ENCODE measurements at places on chromosomes 3 and 15. TPM values are rescaled to one million over a fixed set of nuclear protein-coding genes. Genes with fewer than 3 reads are reported as not detected.

DNA sequence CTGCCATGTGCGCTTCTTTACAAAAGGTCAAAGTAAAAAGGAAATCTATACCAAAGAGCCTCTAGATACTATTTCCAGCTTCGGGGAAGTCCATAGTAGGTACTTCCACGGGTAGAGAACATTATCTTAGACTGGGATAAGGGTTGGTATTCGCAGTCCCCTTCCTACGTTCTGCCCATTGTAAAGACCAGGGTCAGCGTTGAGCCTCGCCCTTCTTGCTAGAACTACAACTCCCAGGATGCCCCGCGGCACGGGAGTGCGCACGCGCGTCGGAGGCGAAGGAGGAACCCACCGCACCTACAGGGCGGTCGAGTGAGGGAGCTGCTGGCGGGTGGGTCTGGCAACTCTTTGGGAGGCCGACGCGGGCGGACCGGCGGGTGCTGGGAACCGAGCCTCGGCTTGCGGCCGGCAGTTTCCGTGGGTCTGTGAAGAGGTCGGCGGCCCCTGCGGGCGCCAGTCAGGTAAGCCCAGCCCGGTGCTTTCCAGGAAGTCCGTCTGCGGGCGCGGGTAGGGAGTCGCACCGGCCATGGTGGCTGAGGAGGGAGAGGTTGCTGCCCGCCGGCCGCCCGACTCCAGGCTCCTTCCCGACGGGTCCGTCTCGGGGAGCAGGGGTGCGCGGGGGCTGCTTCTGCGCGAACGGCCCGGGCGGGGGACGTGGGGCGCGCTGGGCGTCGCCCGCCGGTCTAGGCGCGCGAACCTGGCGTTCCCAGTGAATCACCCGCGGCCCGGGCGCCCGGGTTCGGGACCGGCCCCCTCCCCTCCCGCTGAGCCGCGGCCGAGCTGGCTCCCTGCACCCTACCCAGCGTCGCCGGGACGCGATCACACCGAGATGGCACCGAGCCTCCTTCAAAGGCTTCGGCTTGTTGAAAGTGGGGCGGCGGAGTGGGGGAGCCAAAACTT, at the start of gene TMOD3:
Gene TMOD3, plus strand, starts transcription at position 278 of the 900 bp plus-strand sequence. CDS start 33,232 bp downstream, outside the sequence.
- DNase-seq: peak; percentile 99

DNA sequence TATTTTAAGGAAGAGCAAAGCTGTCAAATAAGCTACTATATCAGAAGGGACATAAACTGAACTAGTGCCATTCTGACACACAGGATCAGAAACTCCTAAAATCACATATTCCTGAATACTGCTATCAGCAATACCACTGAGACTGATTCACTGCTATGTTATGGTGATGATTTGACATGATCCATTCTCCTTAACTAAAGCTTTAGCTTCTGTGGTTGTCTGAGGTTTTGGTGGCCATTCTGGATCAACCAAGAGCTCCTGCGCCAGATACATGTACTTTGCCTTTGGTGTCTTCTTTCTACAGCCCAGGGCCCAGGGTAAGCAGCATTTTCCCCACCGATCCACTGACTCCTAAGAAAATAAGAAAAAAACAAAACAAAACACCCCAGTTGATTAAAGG, 6.7 kb upstream of the GP5 start:
- DNase-seq: no peak

DNA sequence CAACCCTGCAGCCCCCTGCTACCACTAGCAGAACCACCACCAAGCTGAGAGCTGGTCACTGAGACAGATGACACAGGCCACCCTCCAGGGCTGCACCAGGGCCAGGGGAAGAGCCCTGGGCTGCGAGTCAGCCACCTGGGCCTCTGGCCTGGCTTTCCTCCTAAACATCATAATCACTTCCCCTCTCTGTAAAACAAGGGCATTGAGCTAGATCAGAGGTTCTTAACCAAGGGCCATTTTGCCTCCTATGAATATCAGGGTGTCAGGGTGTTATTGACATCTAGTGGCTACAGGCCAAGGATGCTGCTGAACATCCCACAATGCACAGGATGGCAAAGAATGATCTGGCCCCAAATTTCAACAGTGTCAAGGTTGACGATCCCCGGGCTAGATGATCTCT, 25.2 kb downstream of the TLE3 start:
- no peak for DNase-seq

GRCh38 chr3:66723231-66723630, 222.4 kb upstream of the LRIG1 start:
- no peak for DNase-seq

DNA sequence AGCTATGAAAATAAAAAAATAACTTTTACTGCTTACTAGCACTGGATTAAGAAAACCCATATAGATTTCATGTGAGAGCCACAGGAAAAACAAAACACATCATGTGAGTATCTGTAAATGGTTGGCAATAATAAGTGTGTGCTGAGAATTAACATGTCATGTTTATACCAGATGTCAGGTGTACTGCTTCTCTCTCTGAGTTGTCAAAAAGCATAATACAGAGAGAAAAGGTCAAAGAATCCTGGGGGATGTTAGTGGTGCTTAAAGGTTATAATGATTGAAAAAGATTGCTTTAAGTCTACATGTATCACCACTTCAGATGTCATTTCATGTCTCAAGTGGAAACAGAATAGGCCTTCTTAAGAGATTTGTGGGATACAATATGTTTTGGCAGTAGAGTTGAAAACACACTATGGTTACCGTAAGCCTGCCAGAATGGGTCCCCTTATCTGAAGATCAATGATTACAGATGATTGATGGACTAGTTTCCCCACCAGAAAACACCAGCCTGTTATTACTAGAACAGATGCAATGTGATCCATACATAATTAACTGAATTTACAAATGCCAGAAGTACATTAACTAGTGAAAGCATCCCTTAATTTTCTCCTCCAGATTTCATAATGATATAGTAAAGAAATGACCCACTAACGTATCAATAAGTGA, 204.1 kb downstream of the CNTN3 start:
- no peak for DNase-seq

DNA sequence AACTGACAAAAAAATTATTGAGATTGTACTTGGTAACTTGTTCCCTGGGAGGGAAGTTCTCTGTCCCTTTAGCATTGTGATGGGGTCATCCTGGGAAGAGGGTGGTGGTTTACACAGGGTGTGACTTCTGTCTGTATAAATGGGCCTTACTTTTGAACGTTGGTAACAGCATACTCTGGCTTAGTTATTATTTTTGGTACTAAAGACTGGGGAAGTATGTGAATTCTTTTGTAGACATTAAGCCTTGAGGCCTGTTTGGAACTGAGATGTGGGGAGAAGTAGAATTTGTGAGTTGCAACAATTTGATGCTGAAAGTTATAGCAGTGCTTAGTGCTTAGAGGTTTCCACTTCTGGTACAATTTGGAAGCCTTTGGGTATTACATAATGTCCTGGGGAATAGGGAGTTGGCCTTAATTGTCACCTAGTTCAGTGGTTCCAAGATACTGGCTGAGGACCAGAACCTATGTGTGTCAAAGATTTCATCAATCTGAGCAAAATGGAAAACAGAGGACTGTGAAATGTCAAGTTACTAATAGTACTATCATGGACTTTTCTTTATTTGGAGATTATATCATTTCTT, 15.9 kb downstream of the TLNRD1 start:
- DNase-seq: no peak

DNA sequence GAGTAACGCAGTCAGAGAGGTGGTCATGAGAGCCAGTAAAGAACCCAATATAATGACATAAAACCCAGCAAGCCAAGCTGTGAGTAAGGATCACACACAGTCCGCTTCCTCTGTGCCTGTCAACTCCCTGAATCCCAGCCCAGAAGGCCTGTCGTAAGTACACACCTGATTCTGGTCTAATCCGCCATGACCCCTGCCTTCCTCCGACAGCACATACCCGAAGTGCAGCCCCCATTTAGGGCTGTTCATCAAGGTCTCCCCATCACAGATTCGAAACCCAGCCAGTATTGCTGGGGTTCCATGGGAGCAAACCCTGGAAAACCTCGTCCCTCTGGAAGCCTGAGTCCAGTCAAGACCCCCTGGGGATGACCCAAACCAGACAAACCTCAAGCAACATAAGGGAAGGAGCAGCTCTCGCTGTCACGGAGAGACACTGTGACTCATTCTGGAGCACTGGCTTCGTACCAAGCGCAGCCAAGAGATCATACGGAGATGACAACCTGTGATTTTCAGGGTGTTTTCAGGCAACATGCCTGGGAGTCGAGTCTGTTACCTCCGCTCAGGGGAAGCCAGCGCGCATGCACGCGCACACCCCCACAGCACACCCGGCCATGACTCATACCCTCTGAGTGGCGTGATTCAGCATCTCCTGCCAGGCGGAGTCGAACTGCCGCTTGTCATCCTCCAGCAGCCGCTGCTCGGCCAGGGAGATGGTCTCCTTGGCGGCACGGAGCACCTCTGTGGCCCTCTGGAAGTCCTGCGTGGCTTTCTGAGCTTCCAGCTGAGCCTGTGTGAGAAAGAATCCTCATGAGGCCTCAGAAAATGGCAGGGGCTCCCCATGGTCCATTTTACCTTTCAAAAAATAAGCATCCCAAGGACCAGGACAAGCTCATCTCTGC, 63.0 kb downstream of the SH3BP5 start:
- DNase-seq: peak; percentile 93

DNA sequence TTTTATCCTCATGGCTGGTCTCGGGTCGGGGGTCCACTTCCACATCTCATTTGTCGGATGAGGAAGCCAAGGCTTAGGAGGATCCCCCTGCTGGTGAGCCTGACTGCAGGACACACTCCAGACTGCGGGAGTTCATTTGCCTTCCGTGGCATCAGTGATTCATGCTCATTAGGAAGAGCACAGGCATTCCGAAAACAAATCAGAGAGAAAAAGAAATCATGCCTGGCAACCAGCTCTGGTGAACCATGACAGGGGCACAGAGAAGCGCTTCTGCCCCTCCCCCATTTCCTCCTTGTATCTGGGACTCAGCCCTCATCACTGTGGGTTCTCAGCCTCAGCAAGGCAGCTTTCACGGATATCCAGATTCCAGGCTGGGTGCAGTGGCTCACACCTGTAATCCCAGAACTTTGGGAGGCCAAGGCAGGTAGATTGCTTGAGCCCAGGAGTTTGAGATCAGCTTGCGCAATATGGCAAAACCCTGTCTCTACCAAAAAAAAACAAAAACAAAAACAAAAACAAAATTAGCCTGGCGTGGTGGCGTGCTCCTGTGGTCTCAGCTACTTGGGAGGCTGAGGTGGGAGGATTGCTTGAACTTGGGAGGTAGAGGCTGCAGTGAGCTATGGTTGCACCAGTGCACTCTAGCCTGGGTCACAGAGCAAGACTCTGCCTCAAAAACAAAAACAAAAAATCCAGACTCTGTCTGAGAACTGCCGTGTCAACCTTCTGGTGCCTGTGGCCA, 28.4 kb downstream of the IRAK2 start:
- DNase-seq: no peak

DNA sequence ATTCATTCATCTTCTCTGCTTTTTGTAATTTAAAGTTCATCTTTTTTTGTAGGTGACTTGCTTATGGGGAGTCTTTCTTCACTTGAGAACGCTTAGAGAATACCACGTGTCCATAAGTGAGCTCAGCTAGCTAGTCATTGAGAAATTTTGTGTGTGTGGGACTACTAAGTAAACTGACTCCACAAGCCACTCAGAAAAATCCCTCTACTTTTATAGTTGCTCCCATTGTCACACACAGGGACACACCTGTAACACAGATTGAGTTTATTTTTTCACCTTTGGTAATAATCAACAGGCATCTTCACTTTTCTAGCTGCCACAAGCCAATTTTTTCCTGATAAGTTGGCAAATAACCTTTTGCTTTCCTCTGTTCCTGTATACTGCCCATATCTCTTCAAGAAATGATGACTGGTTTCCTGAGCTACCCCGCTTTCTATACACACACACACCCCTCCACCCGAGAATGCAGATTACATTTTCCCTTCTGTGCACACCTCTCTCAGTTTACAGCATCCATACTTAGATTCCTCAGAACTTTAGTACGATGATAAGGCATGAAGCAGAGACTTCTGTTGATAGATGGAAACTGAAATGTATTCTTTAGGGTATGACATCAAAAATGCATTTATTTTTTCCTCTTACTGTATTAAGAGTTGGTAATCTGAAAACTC, 4.6 kb downstream of the TSC22D2 start:
- DNase-seq: no peak

The CHRM5 gene
- not detected for total RNA-seq

- no peak for DNase-seq
Measured at GRCh38 chr15:33941279-33942063, 26.8 kb upstream of the CHRM5 start.

DNA sequence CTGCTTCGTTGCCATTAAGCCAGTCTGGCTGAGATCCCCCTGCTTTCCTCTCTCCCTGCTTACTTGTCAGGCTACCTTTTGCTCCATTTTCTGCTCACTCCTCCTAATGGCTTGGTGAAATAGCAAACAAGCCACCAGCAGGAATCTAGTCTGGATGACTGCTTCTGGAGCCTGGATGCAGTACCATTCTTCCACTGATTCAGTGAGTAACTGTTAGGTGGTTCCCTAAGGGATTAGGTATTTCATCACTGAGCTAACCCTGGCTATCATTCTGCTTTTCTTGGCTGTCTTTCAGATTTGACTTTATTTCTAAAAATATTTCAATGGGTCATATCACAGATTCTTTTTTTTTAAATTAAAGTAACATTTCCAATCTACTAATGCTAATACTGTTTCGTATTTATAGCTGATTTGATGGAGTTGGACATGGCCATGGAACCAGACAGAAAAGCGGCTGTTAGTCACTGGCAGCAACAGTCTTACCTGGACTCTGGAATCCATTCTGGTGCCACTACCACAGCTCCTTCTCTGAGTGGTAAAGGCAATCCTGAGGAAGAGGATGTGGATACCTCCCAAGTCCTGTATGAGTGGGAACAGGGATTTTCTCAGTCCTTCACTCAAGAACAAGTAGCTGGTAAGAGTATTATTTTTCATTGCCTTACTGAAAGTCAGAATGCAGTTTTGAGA, 25.0 kb downstream of the CTNNB1 start:
- DNase-seq: no peak

The GPR149 gene
- total RNA-seq: 0.26 TPM

GRCh38 chr3:50078622-50079021, 10.1 kb upstream of the RBM5 start:
- no peak for DNase-seq

The SPCS1 gene
- total RNA-seq: 104 TPM

- no peak for DNase-seq
Measured at GRCh38 chr15:67090297-67091070, 25.1 kb downstream of the SMAD3 start.

The ZNF774 gene
- 2.4 TPM for total RNA-seq

Measured in lower leg skin (tissue), 4 donors.